ENCODE measurements at places on chromosomes 2 and 18.

DNA sequence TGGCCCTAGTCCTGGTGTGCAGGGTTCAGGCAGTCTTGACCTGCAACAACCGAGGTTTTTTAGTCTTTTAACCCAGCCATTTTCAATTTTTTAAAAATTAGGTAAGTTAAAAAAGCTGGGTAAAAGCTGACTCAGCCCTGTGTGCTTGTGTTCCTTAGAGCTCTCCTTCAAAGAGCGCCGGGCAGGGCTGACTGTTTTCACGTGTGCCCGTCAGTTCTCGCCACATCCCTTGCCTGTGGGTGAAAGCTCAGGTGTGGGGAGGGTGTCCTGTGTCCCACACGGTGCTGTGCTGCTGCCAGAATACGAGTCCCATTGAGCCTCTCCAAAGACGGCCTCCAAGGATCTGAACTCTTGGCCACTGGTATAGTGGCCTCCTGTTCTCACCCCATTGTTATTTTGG lies 5.3 kb upstream of the ANO7 start:
- no peak for DNase-seq

DNA sequence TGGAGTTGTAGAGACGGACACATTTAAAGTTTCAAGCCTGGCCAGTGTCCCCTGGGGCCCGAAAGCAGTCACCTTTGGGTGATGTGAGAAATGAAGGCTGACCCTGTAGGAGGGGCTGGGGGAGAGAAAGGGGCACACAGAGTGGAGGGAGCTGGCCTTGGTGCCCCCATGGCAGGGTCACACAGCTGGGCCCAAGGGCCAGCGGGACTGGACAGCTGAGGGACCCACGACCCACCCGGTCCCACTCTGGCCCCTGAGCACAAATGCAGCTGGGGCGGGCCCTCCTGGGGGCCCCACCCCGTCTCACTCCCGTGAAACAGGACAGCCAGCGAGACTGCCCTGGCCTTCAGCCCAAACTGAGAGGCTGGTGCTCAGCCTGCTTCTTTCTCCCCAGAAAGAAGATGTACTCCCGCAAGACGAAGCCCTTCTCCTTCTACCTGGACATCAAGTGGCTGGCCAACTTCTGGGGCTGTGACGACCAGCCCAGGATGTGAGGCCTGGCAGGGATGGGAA lies 6.1 kb downstream of the AGXT start:
- DNase-seq = no peak

GRCh38 chr2:197657562-197657961 lies 17.8 kb downstream of the RFTN2 start:
- DNase-seq = no peak

- no peak for DNase-seq
Measured at GRCh38 chr18:39647627-39648534, 2082.3 kb upstream of the CELF4 start.

GRCh38 chr2:229230911-229231310 lies 40.2 kb downstream of the PID1 start:
- DNase-seq = no peak

GRCh38 chr2:128197059-128197458 lies 106.1 kb downstream of the UGGT1 start:
- no peak for DNase-seq

DNA sequence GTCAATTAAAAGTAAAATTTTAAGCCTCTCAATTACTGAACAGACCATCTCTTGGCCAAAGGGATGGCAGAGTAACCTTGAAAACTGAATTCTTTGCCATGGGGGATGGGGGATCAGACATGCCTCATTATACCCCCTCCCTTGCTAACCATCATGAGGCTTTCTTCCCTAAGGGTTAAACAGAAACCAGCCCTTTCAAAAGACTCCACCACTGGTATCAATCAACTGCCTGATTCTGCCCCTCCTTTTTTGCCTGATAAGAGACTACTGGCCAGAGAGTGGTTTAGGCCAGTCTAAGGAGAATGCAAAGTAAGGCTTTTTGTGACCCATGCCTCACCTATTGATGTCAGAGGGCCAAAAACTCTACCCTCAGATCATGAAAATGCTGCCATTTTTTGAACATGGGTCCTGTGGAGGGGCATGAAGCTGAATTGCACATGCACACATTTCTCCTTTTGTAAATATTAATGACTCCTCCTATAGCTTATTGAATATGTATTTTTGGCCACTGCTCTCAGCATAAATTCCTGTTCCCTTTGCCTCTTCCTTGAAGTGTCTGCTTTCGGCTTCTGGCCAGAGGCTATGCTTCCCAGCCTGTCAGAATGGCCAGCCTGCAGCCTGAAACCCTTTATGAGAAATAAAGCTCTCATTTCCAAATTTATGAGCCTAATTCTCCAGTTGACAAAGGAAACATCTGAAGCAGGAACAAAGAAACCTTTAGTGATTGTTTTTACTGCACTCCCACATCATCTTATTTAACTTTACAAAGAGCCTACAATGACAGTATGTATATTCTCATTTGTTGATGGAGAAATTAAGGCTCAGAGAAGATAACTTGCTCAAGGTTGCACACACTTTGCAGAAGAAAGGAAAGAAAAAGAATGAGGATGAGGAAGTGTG lies 270.7 kb upstream of the CELF4 start:
- no peak for DNase-seq

DNA sequence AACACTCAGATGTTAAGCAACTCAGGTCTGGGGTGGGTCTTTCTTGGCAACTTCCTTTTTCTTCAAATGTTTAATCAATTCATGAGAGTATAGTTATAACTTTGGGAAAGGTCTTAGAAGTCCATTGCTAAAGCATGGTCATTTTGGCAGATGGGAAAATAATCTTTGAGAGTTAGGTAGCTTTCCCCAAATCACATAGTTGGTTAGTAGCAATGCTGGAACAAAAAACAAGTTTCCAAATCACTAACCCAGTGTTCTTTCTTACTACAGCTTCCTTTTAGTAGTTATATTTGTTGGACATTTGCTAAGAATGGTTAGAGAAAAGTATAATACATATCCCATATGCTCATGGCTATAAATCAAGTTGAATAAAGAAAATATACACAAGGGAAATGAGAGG lies 185.2 kb upstream of the SLC14A2 start:
- no peak for DNase-seq

DNA sequence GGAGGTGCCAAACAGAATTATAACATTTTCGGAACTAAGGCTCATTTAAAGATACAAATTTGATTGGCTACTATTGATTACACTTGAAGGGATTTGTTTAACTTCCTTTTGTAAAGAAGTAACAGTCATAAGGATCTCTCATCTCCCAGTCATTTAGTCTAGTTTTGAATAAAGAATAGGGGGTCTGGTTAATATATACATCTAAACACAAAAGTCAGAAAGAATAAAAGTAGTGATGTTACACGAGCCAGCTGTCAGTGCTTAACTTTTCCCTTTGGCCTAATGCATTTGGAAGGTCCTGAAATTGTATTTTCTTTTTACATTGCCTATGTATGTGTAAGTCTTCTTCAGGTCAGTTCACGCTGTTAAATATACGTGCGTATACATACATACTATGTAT lies 8.1 kb downstream of the SEPTIN2 start:
- no peak for DNase-seq

GRCh38 chr2:23617811-23618215 lies 232.8 kb downstream of the KLHL29 start:
- no peak for DNase-seq

DNA sequence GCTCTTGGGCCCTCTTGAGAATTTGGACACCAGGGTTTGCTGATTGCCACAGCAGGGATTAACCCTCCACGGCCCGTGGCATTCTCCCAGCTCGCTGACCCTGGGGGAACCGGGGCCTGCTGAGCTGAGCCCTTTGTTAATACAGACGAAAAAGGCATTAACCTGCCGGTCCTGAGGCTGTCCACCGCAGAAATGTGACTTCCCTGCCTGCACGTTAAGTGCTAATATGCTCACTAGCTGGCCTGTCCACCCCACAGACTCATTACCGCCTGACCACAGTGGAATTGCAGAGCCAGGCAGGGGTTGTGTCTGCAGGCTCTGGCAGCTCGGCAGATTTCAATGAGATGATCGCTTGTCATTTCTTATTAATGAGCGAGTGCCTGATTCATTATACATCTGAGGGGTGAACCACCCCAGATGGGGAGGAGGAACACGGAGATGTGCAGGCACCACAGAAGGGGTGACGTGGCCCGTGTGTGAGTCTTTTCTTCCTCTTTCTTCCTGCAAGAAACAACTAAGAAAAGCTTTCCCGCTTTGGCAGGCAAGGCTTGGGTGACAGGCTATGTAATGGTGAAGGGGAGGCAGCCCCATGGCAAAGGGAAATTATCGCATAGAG lies 126.0 kb downstream of the GLI2 start:
- no peak for DNase-seq
